ENCODE measurements at places on chromosomes 6 and 20. TPM values are rescaled to one million over a fixed set of nuclear protein-coding genes. Genes with fewer than 3 reads are reported as not detected.

BTN2A1 gene
- 27.0 TPM for total RNA-seq

PACSIN1 gene
- total RNA-seq: not detected

IL17A gene
- total RNA-seq: not detected

DNA sequence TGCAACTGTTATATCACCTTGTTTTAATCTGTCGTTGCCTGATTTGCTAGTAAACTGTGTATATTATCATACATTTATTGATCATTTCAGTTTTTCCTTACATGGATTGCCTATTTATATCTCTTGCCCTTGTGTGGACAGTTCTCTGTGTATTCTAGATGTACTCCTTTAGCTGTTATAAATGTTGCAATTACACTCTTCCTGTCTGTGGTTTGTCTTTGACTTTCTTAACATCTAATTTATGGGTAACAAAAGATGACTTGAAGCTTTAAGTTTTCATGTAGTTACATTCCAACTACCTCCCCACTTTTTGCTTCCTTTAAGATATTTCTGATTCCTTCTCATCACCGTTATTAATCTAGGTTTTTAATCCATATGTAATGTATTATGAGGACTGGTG, 22.6 kb downstream of the PLCB1 start:
- peaks cover 42% of the 10 kb centered on the region for H3K4me1 ChIP-seq
- no peak overlapping the region for H3K4me3 ChIP-seq
- DNase-seq: no peak
- no peak overlapping the region for H3K27ac ChIP-seq

DNA sequence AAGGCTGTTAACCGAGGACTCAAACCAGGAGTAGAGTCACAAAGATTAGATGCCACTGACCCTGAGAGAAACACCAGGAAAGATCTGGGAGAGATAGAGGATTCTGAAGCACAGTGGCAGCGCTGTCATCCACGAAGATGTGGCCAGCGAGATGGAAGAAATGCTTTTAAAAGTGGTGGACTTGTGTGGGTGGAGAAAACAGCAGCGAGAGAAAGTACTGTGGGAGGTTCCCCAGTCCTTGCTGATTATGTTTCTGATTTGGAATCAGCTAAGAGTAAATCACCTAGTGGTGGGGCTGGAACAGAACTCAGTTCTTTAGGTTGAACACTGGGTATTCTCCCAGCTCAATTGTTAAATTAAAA, 435 bp upstream of the ZNF322 start:
- H3K36me3 ChIP-seq: peaks cover 13% of the 10 kb centered on the region
- no peak for DNase-seq
- peak overlapping the region; percentile 85 for H3K27ac ChIP-seq
- peaks cover 14% of the 10 kb centered on the region for H3K27me3 ChIP-seq
- peak overlapping the region; percentile 68 for H3K4me3 ChIP-seq

GRCh38 chr20:25188218-25188617, 7.3 kb upstream of the ENTPD6 start:
- no peak overlapping the region for H3K27ac ChIP-seq
- H3K4me1 ChIP-seq: peaks cover 12% of the 10 kb centered on the region
- DNase-seq: no peak
- H3K4me3 ChIP-seq: no peak overlapping the region
- H3K36me3 ChIP-seq: no peaks in the 10 kb centered on the region

DNA sequence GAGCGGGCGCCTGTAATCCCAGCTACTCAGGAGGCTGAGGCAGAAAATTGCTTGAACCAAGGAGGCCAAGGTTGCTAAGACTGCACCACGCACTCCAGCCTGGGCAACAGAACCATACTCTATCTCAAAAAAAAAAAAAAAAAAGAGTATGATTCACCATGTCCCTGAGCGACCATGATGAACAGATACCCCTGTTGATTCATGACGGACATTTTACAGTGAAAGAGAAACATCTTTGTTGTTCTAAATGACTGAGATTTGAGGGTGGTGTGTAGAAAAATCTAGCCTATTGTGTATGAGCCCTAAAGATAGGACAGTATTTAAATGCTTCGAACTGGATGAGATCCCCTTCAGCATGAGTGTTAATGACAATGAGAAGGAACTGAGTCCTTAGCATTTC, 32.8 kb downstream of the RBM24 start:
- H3K4me1 ChIP-seq: no peaks in the 10 kb centered on the region
- H3K36me3 ChIP-seq: no peaks in the 10 kb centered on the region
- H3K27ac ChIP-seq: no peak overlapping the region
- no peak for DNase-seq
- H3K4me3 ChIP-seq: no peak overlapping the region
- no peaks in the 10 kb centered on the region for H3K27me3 ChIP-seq

DNA sequence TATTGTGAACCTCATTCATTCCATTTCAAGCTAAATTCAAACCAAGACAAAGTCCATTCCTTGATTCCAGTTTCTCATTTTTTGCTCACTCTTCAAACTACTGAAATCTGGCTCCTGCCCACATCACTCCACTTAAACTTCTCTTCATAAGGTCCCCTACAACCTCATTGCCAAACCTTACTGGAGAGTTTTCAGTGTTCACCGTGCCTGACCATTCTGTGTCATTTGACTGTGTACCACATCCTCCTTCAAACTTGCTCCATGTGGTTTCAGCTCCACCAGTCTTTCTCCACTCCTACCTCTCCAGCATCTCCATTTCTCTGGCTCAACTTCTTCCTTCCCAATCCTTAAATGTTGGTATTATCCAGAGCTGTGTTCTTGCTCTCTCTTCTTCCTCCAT, 38.5 kb upstream of the TAB2 start:
- H3K27me3 ChIP-seq: no peaks in the 10 kb centered on the region
- H3K4me1 ChIP-seq: no peaks in the 10 kb centered on the region
- DNase-seq: no peak

- no peaks in the 10 kb centered on the region for H3K27me3 ChIP-seq
- no peak overlapping the region for H3K4me3 ChIP-seq
- H3K27ac ChIP-seq: no peak overlapping the region
- no peak for DNase-seq
Observed at GRCh38 chr6:10434235-10434634, 19.4 kb upstream of the TFAP2A start.
